ENCODE measurements at places on chromosomes 2 and 18.

DNA sequence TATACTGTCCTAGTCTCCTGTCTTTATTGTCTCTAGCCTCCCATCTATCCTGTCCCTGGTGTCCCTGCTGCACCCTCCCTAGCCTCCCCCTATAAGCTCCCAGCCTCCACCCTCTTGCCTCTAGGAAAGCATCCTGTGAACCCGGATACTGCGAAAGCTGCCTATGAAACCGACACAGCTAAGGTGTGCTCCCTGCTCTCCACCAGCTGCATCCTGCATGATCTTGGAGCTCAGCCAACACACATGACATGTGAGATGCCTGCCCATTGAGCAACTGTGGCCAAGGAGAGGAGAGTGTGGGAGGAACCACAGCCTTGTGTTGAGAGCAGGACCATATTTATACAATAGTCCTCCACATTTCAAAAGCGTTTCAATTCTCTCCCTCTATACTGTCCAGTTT, 187.1 kb downstream of the ZBTB7C start:
- DNase-seq: peak; percentile 100

DNA sequence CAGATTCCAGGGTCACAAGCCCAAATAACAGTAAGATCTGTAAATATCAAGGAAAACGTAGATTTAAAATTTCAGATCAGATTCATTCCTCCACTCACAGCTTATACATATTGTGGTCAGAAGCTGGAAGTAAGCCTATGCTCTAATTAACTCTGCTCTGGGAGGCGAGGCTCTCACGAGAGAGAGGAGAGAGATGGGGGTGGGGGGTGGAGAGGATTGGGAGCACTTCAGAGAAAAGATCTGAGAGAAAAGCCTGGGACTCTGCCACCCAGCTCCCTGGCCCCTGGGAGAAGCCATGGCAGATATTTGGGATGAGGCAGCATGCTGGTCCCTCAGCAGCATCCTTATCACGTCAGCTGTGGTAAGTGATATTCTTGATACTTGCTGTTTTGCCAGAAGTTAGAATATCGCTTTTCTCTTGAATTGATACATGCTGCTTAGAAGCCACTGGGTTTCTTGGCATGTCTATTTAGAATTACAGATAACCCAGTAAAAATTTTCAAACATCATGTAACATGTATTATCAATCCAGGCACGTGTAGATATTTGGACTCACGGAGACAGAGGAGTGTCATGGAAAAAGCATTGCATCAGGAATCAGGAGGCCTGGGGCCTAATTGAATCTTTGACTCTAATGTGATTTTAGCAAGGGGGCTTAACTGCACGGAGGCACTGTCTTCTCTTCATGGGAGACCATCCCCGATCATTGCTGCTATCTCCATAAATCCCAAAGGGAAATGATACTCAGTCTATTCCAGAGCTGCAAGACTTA, 265.4 kb downstream of the HRH4 start:
- no peak for DNase-seq

DNA sequence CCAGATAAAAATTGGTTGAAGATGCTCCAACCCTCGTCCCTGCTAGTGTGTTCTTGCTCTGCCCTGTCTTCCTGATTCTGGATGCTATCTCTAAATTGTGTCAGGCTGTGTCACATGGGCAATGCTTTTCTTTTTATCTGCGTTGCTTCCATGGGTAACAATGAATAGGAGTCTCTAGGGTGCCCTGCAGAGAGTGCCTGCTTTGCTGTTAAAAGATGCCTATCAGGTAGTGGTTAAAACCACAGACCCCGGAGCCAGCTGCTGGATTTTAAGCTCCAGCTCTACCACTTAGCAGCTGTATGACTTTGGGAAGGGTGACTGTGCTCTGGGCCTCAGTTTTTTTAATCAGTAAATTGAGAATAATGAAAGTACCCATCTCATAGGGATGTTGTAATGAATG, 340.3 kb downstream of the PLCL1 start:
- no peak for DNase-seq

DNA sequence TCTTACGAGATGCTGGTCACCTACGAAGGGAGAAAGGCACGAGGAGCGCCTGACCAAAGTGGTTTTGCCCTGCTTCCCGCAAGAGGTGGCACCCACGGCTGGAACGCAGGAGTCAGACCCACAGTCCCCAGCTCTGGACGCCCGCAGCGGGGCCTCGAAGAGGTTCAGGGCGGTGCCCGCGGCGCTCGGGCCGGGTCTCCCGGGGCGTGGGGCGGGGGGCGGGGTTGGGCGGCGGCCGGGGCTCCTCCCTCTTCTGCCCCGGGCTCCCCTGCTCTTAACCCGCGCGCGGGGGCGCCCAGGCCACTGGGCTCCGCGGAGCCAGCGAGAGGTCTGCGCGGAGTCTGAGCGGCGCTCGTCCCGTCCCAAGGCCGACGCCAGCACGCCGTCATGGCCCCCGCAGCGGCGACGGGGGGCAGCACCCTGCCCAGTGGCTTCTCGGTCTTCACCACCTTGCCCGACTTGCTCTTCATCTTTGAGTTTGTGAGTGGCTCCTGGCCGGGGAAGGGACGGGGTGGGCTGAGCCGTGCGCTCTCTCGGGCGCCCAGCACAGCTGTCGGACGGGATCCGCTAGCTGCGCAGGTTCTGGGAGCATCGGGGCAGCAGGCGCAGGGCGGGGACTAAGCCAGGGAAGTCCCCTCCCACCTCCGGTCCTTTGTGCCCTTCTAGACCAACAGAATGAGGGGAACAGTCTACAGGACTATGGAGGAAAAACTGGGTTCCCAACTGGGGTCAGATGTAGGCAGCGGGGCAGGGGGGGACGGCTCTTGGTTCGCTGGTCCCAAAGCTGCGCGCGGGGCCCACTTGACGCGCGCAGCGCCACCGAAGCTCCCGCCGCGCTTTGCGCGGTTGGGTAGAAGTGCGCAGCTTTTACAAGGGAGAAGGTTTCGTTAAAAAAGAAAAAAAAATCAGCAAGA, at the start of gene MAL:
MAL (plus strand) TSS at position 303 of the 914 bp plus-strand sequence; CDS start at position 388, 85 bp downstream.
- DNase-seq: peak; percentile 82

DNA sequence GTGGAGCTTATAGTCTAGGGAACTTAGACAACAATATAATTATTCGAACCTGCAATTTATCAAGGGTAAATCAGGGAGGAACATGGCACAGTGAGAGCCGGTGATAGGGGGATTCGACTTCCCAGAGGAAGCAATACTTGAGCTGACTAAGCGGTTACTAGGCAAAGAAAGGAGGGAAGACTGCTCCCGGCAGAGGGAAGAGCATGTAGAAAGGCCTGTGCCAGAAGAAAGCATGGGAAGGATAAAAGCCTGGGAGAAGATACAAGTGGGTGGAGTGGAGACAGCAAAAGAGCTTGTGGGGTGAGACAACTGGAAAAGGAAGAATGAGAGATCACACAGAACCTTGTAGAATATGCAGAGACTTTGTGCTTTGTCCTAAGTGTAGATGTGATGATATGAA, 93.3 kb downstream of the MARCHF4 start:
- DNase-seq: no peak

- no peak for DNase-seq
Observed at GRCh38 chr2:30272761-30273573, 41.6 kb downstream of the LBH start.

- peak; percentile 48 for DNase-seq
Observed at GRCh38 chr18:2994603-2995432, 18.1 kb downstream of the LPIN2 start.

DNA sequence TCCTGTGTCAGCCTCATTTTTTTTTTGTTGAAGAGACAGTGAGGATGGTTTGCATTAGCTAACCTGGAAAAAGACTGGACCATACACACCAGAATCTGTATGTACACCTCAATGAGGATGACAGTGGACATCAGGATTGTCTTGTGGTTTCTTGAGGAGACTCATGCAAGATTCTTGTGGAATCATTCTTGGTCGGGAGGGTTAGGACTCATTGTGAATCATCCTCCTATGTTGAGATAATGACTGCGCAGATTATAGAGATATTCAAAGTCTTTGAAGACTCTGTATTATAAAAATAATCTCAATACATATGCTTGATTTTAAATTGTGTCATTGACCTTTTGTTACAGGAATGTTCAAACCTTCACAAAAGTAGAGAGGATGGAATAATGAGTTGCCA, 49.1 kb upstream of the DOCK10 start:
- DNase-seq: no peak

GRCh38 chr2:209834767-209835166, 63.1 kb downstream of the UNC80 start:
- DNase-seq: no peak

GRCh38 chr2:226791056-226791486, 8.5 kb downstream of the IRS1 start:
- peak; percentile 80 for DNase-seq

DNA sequence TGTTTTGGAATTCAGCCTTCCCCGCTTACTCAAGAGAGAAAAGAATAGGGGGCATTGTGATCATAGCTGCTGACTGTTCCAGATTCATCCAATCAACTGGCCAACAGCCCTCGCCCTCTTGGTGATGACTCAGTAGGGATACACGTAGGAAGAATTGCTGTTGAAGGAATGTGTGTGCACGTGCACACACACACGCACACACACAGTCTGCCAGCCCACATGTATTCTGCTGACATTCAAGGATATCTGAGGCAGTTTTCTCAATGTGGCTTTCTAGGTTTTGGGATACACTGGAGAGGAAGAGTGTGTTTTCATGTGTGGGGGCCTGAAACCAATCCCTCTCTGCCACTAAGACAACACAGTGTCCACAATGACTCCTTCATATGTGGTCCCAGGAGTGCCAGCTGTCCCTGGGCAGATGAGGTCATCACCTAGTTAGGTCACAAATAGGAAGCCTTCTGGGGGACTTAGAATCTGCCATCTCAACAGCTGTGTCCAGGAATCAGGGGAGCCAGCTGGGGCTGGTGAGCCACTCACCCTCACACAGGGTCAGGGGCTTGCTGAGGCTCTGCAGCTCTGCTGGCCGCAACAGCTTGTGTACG, 352.6 kb downstream of the SS18 start:
- DNase-seq: peak; percentile 38

All from DMS53 (cell line).